ENCODE measurements at places on chromosomes 7 and 10.

GRCh38 chr10:21398563-21399231, 126.8 kb downstream of the SKIDA1 start:
- DNase-seq, result no peak

- DNase-seq, result peak; percentile 11
These were observed 9.9 kb upstream of the CXCL12 start for GRCh38 chr10:44394696-44395381.

- DNase-seq, result no peak
These were observed 111.2 kb downstream of the EEPD1 start for GRCh38 chr7:36264123-36264801.

DNA sequence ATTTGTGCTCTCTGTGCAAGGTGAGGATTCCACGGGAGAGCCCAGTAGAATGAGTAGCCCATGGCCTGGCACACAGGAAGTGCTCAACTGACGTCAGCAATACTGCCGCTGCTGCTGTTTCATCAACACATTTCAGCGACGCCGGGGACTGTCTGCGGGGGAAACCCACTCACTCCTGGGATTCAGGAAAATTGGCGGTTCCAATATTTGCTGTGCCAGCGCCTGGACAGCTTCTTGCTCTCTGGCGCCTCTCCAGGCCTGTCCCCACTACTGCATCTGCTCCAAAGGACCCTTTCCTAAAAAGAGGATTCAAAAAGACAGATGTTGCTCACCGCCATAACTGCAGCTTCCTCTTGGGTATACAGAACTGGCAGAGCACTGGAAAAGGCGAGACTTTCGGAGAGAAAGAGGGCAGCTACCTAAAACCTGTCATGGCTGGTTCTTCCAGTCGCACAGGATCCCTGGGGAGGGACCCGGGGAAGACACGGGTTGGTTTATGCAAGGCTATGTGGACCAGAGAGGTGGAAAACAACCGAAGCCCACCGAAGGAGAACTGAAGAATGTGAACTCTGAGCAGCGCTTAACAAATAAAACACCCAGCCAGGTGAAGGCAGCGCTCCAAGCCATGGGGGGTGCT, 39.7 kb upstream of the ENO4 start:
- DNase-seq, result no peak

DNA sequence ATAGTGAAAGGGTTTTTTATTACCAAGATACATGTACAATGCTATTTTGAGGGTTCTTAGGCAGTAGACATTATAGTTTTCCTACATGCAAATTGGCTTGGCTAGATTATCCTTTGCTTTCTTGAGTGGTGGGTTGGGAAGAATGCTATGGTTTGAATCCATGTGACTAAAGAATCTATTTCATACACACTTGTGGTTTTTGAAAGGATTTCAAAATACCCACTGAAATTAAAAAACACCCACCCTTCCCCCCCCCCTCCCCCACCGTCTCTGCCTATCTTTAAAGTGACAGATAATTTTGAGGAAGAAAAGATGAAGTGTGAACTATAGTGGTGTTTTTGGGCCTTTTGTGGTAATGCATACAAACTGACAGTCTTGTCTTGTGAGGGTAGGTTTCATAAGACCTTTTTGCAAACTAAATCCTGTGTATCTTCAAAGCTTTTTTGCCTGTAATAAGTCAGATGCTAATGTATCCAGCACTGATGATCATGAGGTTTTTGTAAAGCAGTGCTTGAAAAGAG, 90.9 kb downstream of the TPST1 start:
- DNase-seq, result no peak

DNA sequence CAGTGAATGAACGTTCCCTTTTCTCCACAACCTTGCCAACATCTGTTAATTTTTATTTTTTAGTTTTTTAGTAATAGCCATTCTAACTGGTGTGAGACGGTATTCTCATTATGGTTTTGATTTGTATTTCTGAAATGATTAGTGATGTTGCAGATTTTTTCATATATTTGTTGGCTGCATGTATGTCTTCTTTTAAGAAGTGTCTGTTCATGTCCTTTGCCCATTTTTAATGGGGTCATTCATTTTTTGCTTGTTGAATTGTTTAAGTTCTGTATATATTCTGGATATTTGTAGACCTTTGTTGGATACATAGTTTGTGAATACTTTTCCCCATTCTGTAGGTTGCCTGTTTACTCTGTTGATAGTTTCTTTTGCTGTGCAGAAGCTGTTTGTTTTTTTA, 73.9 kb upstream of the MSRB2 start:
- DNase-seq, result no peak

Data from Karpas-422 (cell line).